GM12878 (cell line): ENCODE measurements at places on chromosomes 13 and 19. TPM values are rescaled to one million over a fixed set of nuclear protein-coding genes. Genes with fewer than 3 reads are reported as not detected.

Gene TLE6
- 5.7 and 7.3 TPM in 2 replicates for polyA plus RNA-seq

Gene ZNF846
- polyA plus RNA-seq = 1.3 and 1.7 TPM in 2 replicates

- DNase-seq = no peak
Measured at GRCh38 chr19:485583-486236, 10.6 kb upstream of the MADCAM1 start.

DNA sequence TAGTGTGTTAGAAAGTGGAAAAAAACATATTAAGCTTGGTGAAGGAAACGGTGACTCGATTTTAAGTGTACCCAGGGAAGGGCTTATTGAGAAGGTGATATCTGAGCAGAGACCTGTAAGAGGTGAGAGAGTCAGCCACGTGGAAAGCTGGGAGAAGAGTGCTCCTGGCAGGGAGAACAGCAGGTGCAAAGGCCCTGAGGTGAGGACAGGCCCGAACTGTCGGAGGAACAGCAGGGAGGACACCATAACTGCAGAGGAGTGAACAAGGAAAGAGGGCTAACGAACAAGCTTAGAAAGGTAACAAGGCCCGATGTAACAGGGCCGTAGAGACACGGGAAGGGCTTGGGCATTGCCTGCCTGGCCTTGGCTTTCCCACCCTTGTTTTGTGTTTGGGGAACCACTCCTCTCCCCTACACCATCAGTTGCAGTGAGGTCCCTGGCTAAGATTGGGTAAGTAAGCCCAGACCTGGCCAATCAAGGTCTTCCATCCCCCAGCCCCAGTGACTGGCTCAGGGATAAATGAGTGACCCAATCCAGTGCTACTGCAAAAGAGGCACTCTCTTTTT lies 7.3 kb downstream of the ATP4A start:
- no peak for DNase-seq

DNA sequence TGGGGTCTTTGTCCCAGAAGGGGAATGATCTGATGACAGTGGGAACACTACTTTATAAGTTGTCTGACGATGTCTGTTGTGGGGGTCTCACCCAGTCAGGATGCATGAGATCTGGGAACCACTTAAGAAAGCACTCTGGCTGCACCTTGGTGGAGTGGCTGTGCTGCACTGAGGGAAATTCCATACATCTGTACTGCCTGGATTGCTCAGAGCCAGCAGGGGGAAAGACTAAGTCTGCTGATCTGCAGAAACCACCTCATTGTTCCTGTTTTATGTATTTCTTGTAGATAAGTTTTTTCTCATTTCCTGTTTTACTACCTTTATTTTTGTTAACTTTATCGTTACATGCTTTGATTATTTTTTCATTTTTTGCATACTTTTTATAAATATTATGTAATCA lies 27.3 kb downstream of the ZNF430 start:
- DNase-seq = no peak

DNA sequence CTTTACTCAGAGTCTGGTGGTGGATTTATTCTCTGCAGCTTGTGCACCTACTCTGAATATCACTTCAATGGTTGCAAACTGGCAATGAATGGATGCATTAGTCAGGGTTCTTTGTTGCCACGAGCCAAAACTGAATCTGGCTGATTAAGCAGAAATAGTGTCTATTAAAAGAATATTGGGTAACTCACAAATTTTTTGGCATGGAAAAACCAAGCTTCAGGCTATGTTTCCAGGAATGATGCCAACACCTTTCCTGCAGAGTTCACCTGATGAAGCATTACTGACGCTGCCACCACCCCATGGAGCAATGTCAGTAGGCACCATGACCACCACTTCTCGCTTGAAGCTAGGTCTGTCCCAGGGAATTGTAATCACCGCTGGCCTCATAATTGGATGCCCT lies 597.8 kb upstream of the SLC10A2 start:
- no peak for DNase-seq

DNA sequence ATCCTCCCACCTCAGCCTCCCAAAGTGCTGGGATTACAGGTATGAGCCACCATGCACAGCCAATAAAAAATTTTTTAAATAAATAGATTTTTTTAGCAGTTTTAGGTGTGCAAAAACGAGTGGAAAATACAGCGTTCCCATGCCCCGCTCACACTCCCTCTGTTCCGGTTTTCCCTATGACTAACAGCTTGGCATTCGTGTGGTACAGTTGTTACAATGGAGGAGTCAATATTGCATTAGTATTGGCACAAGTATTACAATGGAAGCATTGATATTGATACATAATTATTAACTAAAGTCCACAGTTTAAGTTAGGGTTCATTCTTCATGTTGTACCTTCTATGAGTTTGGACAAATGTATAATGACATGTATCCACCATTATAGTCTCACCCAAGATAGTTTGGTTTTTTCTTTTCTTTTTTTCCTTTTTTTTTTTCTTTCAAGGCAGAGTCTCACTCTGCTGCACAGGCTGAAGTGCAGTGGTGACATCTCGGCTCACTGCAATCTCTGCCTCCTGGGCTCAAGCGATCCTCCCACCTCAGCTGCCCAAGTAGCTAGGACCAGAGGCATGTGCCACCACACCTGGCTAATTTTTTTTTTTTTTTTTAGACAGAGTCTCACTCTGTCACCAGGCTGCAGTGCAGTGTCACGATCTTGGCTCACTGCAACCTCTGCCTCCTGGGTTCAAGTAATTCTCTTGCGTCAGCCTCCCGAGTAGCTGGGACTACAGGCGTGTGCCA lies 15.4 kb upstream of the RAB20 start:
- no peak for DNase-seq

DNA sequence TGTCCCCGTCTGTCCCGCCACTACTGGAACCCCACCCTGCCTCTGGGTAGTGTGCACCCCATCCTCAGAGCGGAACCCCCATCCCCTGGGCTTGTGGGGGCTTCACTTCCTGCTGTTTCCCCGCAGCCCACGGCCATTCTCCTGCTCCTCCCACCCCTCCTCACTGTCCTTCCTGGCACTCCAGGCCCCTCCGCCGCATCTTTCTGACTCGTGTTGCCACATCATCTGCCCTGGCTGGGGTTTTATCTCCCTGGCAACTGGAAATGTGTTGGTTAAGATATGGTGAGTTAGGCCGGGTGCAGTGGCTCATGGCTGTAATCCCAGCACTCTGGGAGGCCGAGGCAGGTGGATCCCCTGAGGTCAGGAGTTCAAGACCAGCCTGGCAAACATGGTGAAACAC lies 37.3 kb downstream of the KDM4B start:
- no peak for DNase-seq
